Neuronal stem cell (in vitro differentiated cells): ENCODE measurements at places on chromosomes 3 and 15.

GRCh38 chr3:134606033-134607025 is 44.5 kb downstream of the KY start:
- no peaks in the 10 kb centered on the region for H3K36me3 ChIP-seq
- H3K27me3 ChIP-seq, result no peaks in the 10 kb centered on the region
- DNase-seq, result no peak
- H3K4me3 ChIP-seq, result no peak overlapping the region
- H3K4me1 ChIP-seq, result peaks cover 20% of the 10 kb centered on the region

DNA sequence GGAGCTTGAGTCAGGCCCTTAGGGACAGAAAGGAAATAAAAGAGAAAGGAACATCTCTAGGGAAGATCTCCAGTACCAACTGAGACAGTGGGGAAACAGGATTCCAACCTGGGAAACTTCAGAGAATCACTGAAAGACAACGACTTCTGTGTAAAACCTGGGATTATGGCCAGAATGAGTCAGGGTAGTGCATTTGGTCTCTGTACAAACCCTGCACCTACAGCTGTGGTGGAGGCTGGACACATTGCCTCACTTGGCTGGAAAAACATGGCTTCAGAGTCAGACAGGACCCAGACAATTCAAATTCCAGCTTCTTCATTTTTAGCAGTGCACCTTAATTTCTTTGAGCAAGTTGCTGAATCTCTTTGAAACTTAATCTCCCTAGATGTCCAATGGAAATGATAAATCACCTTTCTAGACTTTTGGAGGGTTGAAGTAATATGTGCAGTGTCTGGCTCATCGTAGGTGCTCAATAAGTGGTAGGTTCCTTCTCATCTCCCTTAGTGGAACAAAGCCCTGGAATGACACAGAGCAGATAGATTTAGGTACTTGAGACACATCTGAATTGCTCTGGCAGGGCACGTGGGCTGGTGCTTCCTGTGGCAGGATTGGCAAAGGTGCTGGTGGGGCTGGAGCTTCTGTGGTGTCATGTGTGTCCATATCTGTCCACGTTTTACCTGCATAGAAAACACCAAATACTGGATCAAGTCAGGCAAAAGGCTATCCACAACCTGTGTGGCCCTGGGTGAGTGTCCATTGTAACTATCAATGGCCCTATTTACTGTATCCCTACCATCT is 6.1 kb upstream of the CLSTN2 start:
- no peak for DNase-seq
- no peak overlapping the region for H3K27ac ChIP-seq
- H3K4me3 ChIP-seq, result no peak overlapping the region
- H3K27me3 ChIP-seq, result peaks cover 17% of the 10 kb centered on the region

DNA sequence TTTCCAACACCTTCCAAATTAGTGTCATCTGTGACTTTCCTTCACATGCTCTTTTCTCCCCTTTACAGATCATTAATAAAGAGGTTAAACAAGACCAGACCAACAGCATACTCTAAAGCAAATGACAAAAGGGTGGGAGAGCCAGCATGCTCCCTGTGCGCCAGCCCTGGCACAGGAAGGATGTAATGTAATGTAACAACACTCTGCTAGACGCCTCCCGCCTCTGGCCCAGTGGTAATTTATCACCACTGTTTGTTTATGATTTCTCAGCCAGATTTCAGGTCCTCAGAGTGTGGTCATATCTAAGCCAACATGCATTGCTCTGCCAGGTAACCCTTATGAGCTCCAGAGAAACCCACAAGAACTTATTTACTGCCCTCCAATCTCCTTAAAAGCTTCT is 189.5 kb upstream of the WNT5A start:
- DNase-seq, result no peak
- H3K4me3 ChIP-seq, result no peak overlapping the region
- H3K27me3 ChIP-seq, result no peaks in the 10 kb centered on the region
- no peak overlapping the region for H3K27ac ChIP-seq
- H3K36me3 ChIP-seq, result no peaks in the 10 kb centered on the region
- H3K4me1 ChIP-seq, result peaks cover 7% of the 10 kb centered on the region

- H3K4me3 ChIP-seq, result no peak overlapping the region
- peak; percentile 30 for DNase-seq
- H3K27ac ChIP-seq, result no peak overlapping the region
- peaks cover 2% of the 10 kb centered on the region for H3K4me1 ChIP-seq
- no peaks in the 10 kb centered on the region for H3K27me3 ChIP-seq
Observed at GRCh38 chr3:171187706-171188290, 161.3 kb upstream of the SLC2A2 start.

DNA sequence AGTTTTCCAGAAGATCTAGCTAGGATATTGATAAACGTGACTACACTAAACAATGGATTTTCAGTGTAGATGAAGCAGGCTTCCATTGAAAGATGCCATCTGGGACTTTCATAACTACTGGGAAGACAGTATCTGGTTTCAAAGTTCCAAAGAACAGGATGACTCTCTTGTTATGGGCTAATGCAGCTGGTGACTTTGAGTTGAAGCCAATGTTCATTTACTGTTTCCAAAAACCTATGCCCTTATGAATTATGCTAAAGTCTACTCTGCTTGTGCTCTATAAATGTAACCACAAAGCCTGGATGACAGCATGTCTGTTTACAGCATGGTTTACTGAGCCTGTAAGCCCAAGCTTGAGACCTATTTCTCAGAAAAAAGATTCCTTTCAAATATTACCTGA is 245.4 kb downstream of the GBE1 start:
- no peaks in the 10 kb centered on the region for H3K27me3 ChIP-seq
- no peak overlapping the region for H3K4me3 ChIP-seq
- H3K36me3 ChIP-seq, result no peaks in the 10 kb centered on the region
- H3K27ac ChIP-seq, result no peak overlapping the region
- no peaks in the 10 kb centered on the region for H3K4me1 ChIP-seq
